Stimulated activated CD4-positive, alpha-beta T cell treated with anti-CD3 and anti-CD28 coated beads, TNF-alpha, amount 100 ng/mL, for 4 hours (primary cell): ENCODE measurements at places on chromosomes 2 and 18.

GRCh38 chr2:30366199-30366691, 80.8 kb upstream of the LCLAT1 start:
- DNase-seq: no peak

DNA sequence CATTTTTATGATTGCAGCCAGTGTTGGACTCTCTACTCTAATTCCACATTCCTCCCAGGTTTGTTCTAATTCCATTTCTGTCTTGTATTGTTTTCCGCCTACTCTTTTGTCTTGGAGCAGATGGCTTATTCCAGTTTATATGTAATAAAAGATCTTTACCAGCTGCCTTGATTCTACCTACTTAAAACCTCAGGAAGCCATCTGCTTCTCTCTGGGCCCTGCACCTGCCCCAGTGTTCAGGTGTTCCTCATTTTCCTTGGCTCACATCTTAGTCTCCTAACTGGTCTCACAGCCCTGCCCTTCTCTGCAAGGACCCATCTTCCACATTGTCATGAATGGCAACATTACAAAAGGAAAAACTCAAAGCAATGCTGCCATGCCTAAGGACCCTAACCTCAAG, 21.0 kb upstream of the IL37 start:
- no peak for DNase-seq

DNA sequence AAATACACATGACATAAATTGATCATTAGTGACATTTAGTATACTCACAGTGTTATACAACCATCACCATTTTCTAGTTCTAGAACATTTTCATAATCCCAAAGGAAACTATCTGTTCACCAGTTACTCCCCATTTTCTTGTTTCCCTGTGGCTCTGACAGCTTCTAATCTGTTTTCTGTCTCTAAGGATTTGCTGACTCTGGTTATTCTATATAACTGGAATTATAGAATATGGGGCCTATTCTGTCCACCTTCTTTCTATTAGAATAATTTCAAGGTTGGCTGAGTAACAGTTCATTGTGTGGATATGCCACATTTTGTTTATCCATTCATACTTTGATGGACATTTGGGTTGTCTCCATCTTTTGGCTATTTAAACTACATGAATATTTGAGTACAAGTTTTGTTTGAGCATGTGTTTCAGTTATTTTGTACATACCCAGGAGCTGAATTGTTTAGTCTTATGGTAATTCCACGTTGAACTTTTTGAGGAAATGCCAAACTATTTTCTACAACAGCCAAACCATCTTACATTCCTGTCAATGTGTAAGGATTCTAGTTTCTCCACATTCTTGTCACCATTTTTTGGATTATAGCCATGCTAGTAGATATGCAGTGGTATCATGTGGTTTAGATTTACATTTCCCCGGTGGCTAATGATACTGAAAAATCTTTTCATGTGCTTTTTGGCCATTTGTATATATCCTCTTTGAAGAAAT, 20.5 kb downstream of the KIAA1328 start:
- DNase-seq: no peak

DNA sequence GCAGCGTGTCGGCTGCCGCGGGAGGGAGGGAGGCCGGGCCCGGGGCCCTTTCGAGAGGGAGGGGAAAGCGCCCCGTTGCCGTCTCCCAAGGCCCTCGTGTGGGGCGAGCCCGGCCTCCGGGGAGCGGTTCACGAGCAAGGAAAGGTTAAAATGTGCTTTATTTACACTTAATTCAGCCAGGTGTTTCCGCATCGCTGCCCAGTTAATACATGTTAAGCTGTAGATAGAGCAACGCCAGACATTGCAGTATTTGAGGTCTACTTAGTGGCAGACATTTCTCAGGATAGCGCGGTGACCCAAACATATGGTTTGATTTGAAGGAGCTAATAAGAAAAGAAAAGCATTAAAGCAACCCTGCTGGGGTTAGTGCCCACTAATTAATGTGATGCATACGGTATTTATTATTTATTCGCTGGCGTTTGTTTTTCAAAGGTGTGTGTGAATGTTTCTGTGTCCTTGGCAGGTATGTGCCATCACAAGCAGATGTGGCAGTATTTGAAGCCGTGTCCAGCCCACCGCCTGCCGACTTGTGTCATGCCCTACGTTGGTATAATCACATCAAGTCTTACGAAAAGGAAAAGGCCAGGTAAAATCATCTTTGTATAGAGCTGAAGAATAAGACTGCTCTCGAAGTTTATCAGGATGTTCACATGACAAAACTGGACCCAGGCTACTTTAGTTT, 571 bp downstream of the EEF1B2 start:
- no peak for DNase-seq

GRCh38 chr2:1414121-1414520, 858 bp downstream of the TPO start:
- no peak for DNase-seq

DNA sequence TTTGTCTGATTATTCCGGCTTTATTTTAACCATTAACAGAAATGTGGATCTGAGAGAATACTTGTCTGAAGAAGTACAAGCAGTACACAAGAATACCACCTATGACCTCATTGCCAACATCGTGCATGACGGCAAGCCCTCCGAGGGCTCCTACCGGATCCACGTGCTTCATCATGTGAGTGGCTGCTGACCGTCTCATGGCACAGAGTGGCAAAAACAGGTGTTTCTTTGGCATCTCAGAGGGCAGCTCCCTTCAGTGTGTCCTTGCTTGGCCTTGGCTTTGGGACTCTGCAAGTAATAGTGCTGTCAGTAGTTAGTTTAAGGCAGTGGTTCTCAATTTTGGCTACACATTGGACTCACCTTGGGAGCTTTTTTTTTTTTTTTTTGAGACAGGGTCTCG, 23.1 kb downstream of the SFTPB start:
- DNase-seq: no peak

GRCh38 chr2:97662386-97662894, 1.4 kb downstream of the ACTR1B start:
- DNase-seq: no peak

GRCh38 chr2:64784168-64785061, 130.7 kb upstream of the SERTAD2 start:
- DNase-seq: no peak

DNA sequence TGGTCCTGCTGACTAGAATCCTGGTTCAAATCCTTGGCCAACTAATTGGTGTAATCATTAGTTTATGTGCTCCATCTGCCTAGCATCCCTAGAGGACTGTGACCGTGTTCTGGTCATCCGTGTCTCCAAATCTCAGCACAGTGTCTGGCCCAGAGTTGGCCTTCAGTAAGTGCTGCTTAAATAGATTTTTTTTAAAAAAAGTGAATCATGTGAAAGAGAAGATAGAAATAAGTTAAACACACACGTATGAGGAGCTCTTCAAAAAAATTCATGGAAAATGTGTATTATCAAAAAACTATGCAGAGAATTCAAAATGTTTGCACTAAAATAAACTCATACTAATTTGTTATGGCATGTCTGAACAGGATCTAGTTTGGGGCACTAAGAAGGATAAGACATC, 129.3 kb upstream of the TLK1 start:
- DNase-seq: no peak

GRCh38 chr2:75920859-75921551, 210.3 kb upstream of the GCFC2 start:
- no peak for DNase-seq

GRCh38 chr18:70288171-70288850, 534 bp upstream of the SOCS6 start:
- no peak for DNase-seq

- DNase-seq: no peak
These were observed 22.6 kb upstream of the BCL2 start for GRCh38 chr18:63342206-63342605.

DNA sequence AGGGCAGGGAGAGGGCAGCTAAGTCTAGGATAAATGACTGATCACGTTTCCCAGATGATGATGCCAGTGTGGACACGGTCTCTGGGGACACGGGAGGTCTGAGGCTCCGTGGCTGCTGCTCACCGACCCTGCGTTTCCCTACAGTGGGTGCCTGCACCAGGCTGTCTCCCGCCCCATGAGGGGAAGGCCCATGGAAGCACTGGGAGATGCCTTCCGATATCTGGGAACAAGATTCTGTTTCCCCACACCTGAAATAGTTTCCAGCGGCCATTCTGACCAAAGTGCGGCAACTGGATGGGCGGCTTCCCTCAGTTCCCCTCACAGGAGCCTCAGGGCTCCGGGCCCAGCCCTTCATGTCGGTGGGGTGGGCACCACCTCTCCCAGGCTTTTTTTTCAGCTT, 83.1 kb downstream of the EDAR start:
- no peak for DNase-seq

- no peak for DNase-seq
These were observed 25.3 kb downstream of the SCG2 start for GRCh38 chr2:223576873-223577272.

- DNase-seq: no peak
These were observed 62.1 kb downstream of the CCDC148 start for GRCh38 chr2:158394453-158394852.

- no peak for DNase-seq
These were observed 1073.3 kb upstream of the CDH2 start for GRCh38 chr18:29250259-29250658.

DNA sequence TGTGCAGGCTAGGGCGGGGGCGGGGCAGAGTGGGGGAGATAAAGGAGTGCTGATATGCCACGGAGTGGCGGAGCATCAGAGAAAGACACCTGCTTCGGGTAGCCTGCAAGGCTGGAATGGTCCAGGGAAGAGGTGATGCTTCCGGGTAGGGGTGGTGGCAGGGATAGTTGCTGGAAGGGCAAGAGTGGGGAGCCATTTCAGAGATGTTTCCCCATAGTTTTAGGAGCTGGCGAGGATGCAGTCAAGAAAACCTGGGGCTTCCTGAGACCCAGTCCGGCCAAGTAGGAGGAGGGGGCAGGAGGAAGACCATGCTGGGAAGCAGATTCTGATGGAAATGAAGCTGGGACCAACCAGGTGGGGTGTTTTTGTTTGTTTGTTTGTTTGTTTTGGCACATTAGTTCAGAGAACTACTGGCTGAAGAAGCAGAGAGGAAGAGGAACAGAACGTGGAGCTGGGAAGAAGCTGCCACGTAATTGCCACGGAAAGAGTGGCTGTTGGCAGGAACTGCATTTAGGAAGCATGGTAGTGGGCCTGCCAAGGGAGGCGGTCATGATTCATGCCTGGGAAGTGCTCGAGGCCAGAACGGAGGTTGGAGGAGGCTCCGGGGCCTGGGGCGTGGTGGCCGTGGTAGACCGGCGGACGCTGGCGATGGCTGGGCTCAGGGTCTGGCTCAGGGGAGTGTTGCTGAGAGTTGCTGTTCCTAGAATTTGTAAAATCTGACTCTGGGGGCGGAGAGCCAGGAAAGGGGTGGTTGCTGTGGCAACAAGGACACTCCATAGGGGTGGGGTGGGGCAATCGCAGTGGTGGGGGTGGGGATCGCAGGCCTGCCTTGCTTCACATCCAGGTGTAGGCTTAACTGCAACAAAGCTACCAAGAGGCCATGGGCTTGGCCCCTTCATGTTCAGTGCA, 8.6 kb upstream of the INPP5D start:
- DNase-seq: no peak

DNA sequence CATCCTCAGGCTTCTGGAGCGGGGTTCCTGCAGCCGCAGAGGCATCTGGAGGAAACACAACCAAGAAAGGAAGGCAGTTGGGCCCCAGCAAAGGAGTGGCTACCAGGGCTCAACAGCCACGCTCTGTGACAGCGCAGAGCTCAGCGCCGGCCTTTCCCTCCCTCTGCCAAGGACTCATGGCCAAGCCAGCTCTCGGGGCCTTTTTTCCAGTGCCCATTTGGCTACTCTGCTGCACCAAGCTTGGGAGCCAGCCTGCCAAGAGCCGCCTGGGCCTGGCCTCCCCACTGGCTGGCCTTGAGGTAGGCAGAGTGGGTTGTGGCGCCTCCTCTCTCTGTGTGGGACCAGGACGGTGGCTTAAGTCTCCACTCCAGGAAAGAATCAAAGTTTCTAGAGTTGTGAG, 7.2 kb upstream of the CCDC74A start:
- no peak for DNase-seq

- no peak for DNase-seq
These were observed 118.5 kb downstream of the BAZ2B start for GRCh38 chr2:159497847-159498246.

DNA sequence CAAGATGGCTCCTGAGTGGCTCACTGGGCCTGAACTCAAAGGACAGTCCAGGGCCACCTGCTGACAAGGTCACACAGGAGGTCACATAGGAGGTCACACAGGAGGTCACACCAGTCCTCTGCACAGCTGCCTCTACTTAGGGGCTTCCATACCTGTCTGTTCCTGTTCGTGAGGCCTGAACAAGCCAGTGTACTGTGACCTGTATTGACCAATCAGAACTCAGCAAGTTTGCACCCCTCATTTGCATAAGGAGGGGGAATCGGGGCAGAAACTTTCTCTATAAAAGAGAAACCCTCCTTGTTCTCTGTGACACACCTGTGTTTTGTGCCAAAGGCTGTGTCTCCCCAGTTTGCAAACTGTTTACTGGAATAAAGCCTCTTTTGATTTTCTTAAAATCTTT, 478.9 kb downstream of the EIPR1 start:
- no peak for DNase-seq

GRCh38 chr2:223494496-223494895, 107.7 kb downstream of the SCG2 start:
- no peak for DNase-seq

- no peak for DNase-seq
These were observed 138.2 kb downstream of the UBR3 start for GRCh38 chr2:169965495-169965894.

DNA sequence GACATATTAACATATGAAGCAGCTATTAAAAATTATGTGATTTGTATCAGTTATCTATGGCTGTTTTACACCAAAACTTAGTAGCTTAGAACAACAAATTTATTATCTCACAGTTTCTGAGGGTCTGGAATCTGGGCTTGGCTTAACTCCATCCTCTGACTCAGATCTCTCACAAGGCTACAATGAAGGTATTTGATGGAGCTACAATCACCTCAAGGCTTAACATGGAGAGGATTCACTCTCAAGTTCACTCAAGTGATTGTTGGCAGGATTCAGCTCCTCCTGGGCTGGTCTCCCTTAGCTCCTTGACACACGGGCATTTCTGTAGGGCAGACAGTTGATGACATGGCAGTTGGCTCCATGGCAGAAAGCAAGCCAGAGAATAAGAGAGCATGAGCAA, 133.0 kb upstream of the SLC14A2 start:
- DNase-seq: no peak

GRCh38 chr2:224881846-224882245, 160.4 kb downstream of the DOCK10 start:
- DNase-seq: no peak
